ENCODE measurements at places on chromosomes 6 and 20.

- no peak for DNase-seq
These were observed at the start of gene SLC22A1 for GRCh38 chr6:160121558-160121957. Gene SLC22A1 (plus strand): TSS chr6:160121815. CDS start chr6:160121936, 121 bp downstream.

GRCh38 chr6:150176152-150176551 lies 33.3 kb downstream of the PPP1R14C start:
- no peak for DNase-seq

GRCh38 chr20:62142252-62143080 lies 728 bp downstream of the PSMA7 start:
- DNase-seq = no peak

DNA sequence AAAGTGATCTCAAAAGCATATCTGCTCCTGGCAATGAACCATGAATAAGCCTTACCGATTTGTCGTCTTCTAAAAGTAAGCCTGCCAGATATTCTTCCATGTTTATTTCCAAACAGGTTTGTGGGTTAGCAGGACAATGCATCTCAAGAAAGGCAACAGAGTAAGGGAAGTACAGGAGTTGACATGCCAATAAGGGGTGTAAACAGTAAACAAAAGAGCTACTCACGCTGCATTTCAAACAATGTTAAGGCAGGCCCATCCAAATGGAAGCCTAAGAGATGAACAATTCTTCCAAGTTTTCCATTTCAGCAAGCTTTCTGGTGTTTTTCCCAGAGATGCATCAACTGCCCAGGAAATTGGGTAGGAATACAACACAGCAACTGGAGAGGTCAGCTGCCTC lies 27.8 kb upstream of the CRIP3 start:
- no peak for DNase-seq

GRCh38 chr20:46940616-46941015 lies 46.0 kb downstream of the EYA2 start:
- DNase-seq = no peak
